MCF 10A (cell line): ENCODE measurements at places on chromosomes 5 and 9.

GRCh38 chr9:125361837-125362531 lies 100.4 kb downstream of the GAPVD1 start:
- no peaks in the 10 kb centered on the region for H3K4me1 ChIP-seq
- H3K27ac ChIP-seq = no peak overlapping the region
- DNase-seq = peak; percentile 24
- peaks cover 71% of the 10 kb centered on the region for H3K36me3 ChIP-seq
- no peak overlapping the region for H3K4me3 ChIP-seq
- H3K27me3 ChIP-seq = no peaks in the 10 kb centered on the region

DNA sequence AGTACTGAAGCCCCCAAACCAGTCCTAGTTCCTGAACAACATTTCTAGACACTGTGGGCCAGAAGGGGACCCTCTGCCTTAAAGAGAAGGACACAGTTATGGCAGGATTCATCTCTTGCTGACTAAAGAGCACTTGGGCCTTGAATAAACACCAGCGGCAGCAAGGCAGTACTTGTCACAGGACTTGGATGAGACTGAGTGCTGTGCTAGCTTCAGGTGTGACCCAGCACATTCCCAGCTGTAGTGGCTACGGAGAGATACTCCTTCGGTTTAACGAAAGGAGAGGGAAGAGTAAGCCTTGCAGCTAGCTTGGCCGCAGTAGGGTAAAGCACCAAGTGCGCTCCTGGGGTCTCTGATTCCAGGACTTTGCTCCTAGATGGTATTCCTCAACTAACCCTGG lies 10.9 kb upstream of the STX17 start:
- no peaks in the 10 kb centered on the region for H3K36me3 ChIP-seq
- no peak overlapping the region for H3K4me3 ChIP-seq
- H3K27me3 ChIP-seq = peaks cover 72% of the 10 kb centered on the region
- H3K27ac ChIP-seq = no peak overlapping the region
- DNase-seq = no peak

DNA sequence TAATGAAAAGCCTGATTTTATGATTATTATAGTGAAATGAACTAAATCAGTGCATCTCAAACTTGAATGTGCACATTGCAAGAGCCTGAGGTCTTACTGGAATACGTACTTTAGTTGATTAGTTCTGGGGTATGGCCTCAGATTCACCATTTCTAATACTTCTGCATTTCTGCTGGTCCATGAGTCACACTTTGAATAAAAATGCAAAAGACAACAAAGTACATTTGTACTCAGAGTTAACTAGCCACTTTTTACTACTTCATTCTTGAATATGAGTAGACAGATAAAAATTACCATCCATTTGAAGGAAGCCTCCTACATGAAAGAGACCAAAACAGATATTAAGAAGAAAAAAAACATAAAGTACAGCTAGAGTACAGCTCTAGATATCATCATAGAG lies 27.1 kb upstream of the PRR16 start:
- no peak overlapping the region for H3K27ac ChIP-seq
- no peaks in the 10 kb centered on the region for H3K36me3 ChIP-seq
- DNase-seq = no peak
- H3K27me3 ChIP-seq = no peaks in the 10 kb centered on the region
- H3K4me3 ChIP-seq = no peak overlapping the region
- H3K4me1 ChIP-seq = peaks cover 6% of the 10 kb centered on the region

DNA sequence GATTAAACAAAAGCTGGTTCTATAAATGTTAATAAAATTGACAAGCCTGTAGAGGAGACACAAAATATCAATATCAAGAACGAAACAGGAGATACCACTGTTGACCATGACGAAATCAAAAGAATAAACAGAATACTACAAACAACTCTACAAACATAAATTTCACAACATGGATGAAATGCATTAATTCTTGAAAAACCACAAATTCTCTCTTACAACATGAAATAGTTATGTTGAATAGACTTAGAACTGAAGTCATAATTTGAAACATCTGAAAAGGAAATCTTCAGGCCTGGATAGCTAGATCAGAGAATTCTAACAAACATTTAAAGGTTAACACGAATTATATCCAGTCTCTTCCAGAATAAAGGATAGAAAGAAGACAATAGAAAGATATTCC lies 6.9 kb upstream of the SPATA31C1 start:
- H3K36me3 ChIP-seq = no peaks in the 10 kb centered on the region
- H3K4me1 ChIP-seq = peaks cover 15% of the 10 kb centered on the region
- H3K4me3 ChIP-seq = no peak overlapping the region
- no peak for DNase-seq
- H3K27me3 ChIP-seq = peaks cover 21% of the 10 kb centered on the region
- H3K27ac ChIP-seq = no peak overlapping the region

- DNase-seq = no peak
- peaks cover 5% of the 10 kb centered on the region for H3K36me3 ChIP-seq
- no peak overlapping the region for H3K27ac ChIP-seq
- no peaks in the 10 kb centered on the region for H3K27me3 ChIP-seq
Observed at GRCh38 chr5:171115519-171115918, 193.5 kb upstream of the TLX3 start.

- H3K36me3 ChIP-seq = no peaks in the 10 kb centered on the region
- no peak overlapping the region for H3K27ac ChIP-seq
- no peaks in the 10 kb centered on the region for H3K4me1 ChIP-seq
- H3K27me3 ChIP-seq = peaks cover 34% of the 10 kb centered on the region
- no peak for DNase-seq
Observed at GRCh38 chr9:135240871-135241311, 153.4 kb downstream of the OLFM1 start.

GRCh38 chr5:5422819-5423515 lies 490 bp downstream of the ICE1 start:
- no peak overlapping the region for H3K4me3 ChIP-seq
- DNase-seq = peak; percentile 2

DNA sequence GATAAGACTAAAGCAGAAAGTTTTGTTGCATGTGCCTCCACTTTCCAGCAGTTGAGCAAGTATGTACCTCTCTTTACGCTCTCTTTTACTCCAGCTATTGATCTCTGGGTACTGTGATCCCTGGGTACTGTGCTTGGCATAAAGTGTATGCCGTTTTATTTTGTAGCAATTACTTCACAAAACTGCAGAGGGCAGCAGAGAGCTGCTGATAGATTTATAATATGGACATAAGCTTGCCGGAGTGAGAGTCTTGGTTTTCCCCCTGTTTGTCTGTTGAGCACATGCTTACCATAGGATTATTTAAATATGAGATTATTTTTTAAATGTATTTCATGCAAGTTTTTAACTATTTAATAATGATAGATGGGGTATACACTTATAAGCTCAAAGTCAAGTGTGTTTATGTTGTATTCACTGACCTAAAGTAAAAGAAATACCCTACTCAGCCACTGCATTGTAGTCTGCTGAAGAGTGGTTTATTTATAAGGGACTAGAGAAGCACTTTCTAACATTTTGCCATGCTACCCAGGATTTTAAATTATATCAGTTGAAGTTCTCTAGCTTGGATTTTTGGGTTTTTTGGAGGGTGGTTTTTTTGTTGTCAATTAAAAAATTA lies 13.0 kb downstream of the TTC1 start:
- H3K4me1 ChIP-seq = peaks cover 13% of the 10 kb centered on the region
- H3K27ac ChIP-seq = no peak overlapping the region
- no peaks in the 10 kb centered on the region for H3K27me3 ChIP-seq

DNA sequence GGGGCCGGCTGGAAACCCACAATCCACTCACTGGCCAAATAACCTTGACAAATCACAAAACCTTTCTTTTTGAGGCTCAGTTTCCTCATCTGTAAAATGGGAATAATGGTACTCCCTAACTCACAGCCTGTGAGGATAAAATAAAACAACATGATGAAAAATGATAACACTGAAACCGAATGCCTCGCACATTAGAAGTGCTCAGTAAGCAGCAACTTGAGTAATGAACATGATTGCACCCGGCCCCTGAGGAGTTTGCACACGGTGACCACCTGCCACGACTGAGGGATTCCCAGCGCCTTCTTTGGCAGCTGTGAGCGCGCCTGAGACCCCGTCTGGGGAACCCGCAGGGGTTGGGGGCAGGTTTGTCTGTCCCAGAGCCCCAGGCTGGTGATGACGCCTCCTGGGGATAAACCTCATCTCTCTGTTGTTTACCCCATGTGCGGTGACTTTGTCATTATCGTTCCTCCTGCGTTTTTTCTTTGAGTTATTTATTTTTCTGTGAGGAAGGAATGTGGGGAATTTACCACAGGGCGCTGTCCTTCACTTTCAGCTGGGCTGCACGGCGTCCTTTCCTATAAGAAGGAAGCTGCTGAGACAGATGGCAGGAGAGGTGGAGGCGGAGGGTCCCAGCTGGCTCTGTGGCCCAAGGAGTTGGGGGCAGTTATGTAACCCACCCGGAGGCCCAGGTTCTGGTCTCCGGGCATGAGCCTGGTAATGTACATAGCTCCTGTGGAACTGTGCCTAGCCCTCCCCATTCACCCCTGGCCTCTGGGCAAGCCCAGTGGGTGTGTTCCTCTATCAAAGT lies 3.0 kb upstream of the SYNPO start:
- peaks cover 87% of the 10 kb centered on the region for H3K4me1 ChIP-seq
- H3K27ac ChIP-seq = peak overlapping the region; percentile 47
- peak overlapping the region; percentile 52 for H3K4me3 ChIP-seq
- H3K36me3 ChIP-seq = no peaks in the 10 kb centered on the region

DNA sequence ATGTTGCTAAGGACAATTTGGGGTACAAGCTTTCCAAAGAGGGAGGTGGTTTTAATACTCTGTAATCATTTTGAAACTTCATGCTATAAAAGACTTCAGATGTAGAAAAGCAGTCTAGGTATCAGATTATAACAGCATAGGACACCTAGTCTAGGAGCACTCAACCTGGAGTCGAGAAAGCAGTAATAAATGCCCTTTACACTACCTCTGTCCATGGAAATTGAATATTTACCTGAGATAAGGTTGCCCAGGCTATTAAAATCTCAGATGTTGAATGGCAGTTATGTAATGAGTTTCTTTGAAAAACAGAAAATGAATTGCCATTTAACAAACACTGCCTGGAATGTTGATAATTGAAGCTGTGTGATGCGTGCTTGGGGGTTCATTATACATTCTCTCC lies 561.8 kb upstream of the DMAC1 start:
- no peaks in the 10 kb centered on the region for H3K27me3 ChIP-seq
- H3K4me1 ChIP-seq = no peaks in the 10 kb centered on the region
- H3K27ac ChIP-seq = no peak overlapping the region
- no peaks in the 10 kb centered on the region for H3K36me3 ChIP-seq

- H3K36me3 ChIP-seq = no peaks in the 10 kb centered on the region
- H3K27me3 ChIP-seq = no peaks in the 10 kb centered on the region
- H3K4me1 ChIP-seq = peaks cover 20% of the 10 kb centered on the region
- H3K4me3 ChIP-seq = no peak overlapping the region
Observed at GRCh38 chr9:99903393-99903792, 3.1 kb upstream of the STX17 start.

DNA sequence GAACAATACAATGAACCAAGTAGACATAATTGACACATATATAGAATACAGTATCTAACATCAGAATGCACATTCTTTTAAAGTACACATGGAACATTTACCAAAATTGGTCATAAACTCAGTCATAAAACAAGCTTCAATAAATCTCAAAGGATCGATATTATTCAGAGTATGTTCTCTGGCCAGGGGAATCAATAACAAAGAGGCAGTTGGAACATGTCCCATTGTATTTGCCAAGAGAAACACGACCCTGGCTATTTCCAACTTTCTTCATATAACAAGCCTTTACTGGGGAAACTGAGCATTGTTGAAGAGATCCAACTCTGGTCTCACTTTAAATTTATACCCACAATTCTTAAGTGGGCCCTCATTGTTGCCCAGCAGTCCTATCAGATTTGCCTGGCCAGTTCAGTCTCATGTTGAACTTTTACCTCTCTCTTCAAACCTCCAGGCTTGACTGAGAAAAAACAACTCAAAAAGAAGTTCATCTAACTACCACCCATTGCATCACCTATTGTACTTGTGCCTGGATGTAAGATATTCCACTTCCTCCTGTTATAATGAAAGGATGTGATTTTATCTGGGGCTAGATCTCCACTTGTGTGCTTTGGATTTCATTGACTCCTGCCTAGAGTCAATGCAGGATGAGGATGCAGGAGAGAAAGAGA lies 162.5 kb downstream of the HSPA4 start:
- no peaks in the 10 kb centered on the region for H3K36me3 ChIP-seq
- no peak overlapping the region for H3K4me3 ChIP-seq
- DNase-seq = no peak
- H3K27ac ChIP-seq = no peak overlapping the region
- H3K27me3 ChIP-seq = no peaks in the 10 kb centered on the region
- H3K4me1 ChIP-seq = no peaks in the 10 kb centered on the region

DNA sequence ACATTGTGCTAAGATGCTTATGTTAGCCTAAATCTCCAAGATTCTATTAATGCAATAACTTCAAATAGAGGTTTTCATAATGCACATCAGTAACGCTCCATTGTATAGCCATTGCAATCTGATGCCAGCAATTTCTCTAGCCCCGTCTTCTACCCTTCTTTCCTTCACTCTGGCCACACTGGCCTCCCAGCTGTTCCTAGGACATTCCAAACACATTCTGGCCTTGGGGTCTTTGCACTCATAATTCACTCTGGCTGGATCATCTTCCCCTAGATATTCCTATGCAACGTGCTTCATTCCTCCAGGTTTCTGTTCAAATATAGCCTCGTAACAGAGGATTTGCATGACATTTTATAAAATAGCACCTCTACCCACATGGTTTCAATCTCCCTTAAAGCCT lies 23.3 kb downstream of the FAM81B start:
- H3K4me1 ChIP-seq = no peaks in the 10 kb centered on the region
- H3K4me3 ChIP-seq = no peak overlapping the region
- no peaks in the 10 kb centered on the region for H3K27me3 ChIP-seq
- H3K36me3 ChIP-seq = no peaks in the 10 kb centered on the region

- no peak for DNase-seq
- H3K4me1 ChIP-seq = no peaks in the 10 kb centered on the region
- no peaks in the 10 kb centered on the region for H3K36me3 ChIP-seq
- no peak overlapping the region for H3K27ac ChIP-seq
Observed at GRCh38 chr9:101455656-101456240, 20.2 kb upstream of the ALDOB start.

DNA sequence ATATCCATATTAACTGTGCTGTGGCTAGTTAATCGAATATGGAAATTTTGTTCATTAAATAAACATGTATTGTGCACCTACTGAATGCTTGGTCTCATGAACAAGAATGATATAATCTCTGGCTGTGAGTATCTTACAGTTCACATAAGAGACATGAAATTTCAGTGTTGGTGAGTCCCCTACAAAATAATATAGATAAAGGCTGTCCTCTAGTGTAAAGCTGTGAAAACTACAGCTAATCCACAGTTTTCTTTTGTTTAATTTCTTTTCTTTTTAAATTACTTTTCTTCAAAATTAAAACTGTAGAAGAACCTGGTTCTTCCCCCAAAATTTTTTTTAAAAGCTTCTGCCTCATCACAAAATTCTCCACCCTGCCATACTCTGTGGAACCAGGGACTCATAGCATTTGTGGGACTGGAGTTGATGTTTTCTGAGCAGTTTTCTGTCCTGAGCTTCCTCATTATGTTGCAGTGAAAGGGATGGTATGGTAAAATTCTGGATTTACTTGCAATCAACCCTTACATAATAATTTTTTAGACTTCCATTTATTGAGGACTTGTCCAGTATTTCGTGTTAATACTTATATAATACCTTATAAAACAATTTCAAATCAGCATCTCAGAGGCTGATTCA lies 135.0 kb downstream of the STK32A start:
- H3K4me1 ChIP-seq = no peaks in the 10 kb centered on the region
